ENCODE measurements at places on chromosomes 2 and 18.

DNA sequence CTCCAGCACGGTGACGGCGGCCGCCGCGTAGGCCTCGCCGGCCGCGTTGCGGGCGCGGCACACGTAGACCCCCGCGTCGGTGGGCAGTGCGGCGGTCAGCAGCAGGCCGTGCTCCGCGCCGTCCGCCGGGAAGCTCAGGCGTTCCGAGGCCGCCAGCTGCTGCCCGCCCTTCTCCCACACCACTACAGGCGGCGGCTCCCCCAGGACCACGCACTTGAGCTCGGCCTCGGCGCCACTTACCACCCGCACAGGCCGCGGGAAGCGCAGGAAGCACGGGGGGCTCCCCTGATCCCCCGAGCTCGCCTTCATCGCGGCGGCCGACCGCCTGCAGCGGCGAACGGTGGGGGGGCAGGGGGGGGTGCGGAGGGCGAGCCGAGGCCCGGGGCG lies 422 bp downstream of the OBSL1 start:
- peaks cover 14% of the 10 kb centered on the region for H3K36me3 ChIP-seq
- peaks cover 5% of the 10 kb centered on the region for H3K27me3 ChIP-seq
- DNase-seq = no peak

GRCh38 chr2:31319406-31320175 lies 85.6 kb downstream of the EHD3 start:
- H3K27ac ChIP-seq = no peak overlapping the region
- H3K36me3 ChIP-seq = no peaks in the 10 kb centered on the region
- DNase-seq = no peak
- peaks cover 4% of the 10 kb centered on the region for H3K4me1 ChIP-seq

DNA sequence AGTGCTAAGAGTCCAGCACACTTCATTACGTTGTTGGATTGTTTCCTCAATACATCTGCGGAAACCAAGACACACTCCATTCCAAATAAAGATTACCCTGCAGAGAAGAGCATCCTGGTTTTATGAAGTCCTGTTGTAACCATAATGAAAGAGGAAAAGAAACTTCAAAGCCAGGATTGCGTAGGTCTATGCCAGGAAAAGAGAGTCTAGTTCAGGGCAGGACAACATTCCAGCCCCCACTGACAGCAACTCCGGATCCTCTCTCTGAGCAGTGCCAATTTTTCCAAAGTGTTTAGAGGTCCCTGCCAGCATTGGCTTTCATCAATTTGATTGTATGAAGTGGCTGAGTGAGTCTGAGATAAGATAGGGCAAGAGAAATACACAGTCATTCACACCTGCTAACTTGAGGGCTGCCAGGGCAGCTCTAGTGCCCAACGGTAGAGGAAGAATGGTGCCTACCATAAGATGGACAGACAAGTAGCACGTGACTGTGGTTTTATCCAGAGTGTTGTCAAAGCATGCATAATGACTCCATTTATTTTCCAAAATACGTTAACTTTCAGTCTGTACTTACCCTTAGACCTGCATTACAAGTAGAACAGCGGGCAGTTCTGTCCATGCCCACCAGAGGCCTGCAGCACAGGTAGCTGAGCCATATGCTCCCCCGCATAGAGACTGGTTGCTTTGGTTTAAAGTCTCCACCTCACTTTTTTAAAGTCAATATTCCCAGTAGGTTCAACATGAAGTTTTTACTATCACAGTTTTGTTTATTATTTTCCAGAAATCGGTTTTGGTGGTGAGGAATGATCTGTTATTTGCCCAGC lies 23.7 kb downstream of the PIEZO2 start:
- no peak overlapping the region for H3K27ac ChIP-seq
- no peak for DNase-seq
- H3K4me1 ChIP-seq = no peaks in the 10 kb centered on the region
- no peak overlapping the region for H3K4me3 ChIP-seq

DNA sequence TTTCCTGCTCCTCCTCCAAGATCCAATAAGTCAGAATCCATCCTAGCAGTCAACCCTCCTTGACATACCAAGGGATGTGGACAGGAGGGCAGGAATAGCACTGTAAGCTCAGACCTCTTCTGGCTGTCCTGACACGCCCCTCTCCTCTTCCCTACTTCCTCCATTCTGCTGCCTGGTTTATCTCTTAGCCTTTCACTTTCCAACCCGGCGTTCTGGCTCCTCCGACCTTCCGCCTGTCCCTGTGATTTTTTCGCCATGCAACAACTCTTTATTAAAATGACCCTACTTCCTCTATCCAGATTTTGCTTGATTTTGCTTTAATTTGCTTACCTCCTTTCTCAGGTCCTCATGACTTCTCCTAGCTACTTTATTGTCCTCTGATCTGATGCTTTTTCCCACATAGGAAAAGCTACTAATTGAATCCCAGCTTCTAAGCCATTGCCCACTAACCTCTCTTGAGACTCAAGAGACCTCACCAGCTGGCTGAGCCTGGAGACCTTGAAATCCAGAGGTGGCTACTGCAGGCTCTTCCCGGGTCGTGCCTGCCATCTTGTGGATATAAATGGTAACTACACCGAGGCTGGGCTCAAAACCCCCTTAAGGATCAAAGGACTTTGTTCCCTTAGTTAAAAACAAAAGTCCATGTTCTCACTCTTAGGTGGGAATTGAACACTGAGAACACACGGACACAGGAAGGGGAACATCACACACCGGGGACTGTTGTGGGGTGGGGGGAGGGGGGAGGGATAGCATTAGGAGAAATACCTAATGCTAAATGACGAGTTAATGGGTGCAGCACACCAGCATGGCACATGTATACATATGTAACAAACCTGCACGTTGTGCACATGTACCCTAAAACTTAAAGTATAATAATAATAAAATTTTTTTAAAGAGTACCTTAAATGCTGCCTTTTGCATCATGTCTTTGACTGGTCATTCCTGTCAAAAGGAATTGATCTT lies 139.4 kb downstream of the AKAIN1 start:
- no peak overlapping the region for H3K4me3 ChIP-seq
- no peaks in the 10 kb centered on the region for H3K36me3 ChIP-seq
- peaks cover 19% of the 10 kb centered on the region for H3K27me3 ChIP-seq
- peak; percentile 53 for DNase-seq
- H3K27ac ChIP-seq = no peak overlapping the region

GRCh38 chr2:97267411-97268074 lies 154.6 kb downstream of the ANKRD36 start:
- H3K36me3 ChIP-seq = peaks cover 9% of the 10 kb centered on the region
- no peaks in the 10 kb centered on the region for H3K4me1 ChIP-seq
- H3K27ac ChIP-seq = no peak overlapping the region
- H3K27me3 ChIP-seq = no peaks in the 10 kb centered on the region

GRCh38 chr2:239745386-239746227 lies 279.5 kb downstream of the NDUFA10 start:
- H3K27ac ChIP-seq = no peak overlapping the region
- H3K4me1 ChIP-seq = peaks cover 8% of the 10 kb centered on the region
- H3K36me3 ChIP-seq = no peaks in the 10 kb centered on the region

DNA sequence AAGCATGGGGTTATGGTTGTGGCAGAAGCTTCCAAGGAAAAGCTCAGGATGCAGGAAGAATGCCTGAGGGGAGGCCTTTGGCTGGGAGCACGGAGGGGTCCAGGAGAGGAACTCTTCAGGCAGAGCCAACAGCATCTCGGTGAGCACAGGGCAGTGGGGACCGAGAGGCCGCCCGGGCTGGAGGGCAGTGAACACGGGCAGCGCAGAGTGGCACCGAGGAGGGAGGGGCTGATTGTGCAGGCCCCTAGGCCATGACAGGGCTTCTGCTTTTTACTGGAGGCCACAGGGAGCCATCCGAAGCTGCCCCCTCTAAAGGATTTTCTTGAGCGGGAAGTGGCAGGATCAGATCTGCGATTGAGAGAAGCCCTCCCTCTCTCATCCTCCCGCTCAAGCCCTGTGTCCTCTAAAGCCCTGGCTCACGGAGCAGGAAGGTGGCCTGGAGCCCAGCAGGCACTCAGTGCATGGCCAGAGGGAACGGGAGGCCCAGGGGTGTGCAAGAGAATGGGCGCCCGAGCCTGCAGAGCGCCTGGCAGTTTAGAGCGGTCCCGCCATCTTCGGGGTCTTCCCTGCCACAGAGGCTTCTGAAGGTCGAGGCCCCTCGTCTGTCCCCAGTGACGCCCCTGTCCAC lies 110.0 kb upstream of the STON1 start:
- no peak overlapping the region for H3K4me3 ChIP-seq
- no peak for DNase-seq
- H3K36me3 ChIP-seq = no peaks in the 10 kb centered on the region
- H3K27ac ChIP-seq = no peak overlapping the region
- H3K27me3 ChIP-seq = peaks cover 8% of the 10 kb centered on the region

- H3K4me3 ChIP-seq = no peak overlapping the region
- H3K36me3 ChIP-seq = no peaks in the 10 kb centered on the region
- no peaks in the 10 kb centered on the region for H3K27me3 ChIP-seq
- no peaks in the 10 kb centered on the region for H3K4me1 ChIP-seq
- H3K27ac ChIP-seq = no peak overlapping the region
These were observed 215.6 kb upstream of the PID1 start for GRCh38 chr2:229486673-229487072.

DNA sequence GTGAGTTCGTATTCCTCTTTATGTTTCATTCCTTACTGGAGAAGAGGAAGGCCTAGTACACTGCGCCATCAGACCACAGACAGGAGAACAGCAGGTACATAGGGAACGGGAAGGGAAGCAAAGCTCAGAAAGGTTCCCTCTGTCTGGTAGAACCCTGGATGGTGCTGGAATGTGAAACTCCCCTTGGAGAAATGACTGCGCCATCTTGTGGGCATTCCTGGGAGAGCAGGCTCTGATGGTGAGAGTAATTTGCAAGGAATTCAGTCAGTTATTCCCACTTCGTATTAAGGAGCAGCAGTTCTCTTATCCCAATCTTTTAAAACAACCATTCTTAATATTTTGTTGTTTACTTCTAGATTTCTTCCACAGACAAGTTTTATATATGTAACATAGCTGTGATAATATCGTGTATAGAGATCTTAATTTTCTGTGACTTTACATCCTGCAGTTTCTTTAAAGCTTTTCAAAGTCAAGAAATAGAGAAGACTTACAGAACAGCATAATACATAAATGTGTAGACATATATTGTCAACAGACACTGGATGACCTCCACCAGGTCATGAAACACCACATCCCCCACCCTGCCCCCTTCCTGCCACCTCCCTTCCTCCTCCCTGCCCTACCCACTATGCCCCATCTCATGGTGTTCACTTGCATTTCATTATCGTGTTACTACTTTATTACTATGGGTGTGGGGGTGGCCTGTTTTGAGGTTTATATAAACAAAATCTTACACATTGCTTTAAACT lies 83.9 kb downstream of the ARHGEF4 start:
- H3K4me3 ChIP-seq = no peak overlapping the region
- H3K36me3 ChIP-seq = no peaks in the 10 kb centered on the region
- peaks cover 13% of the 10 kb centered on the region for H3K27me3 ChIP-seq
- peak; percentile 75 for DNase-seq
- H3K27ac ChIP-seq = no peak overlapping the region

DNA sequence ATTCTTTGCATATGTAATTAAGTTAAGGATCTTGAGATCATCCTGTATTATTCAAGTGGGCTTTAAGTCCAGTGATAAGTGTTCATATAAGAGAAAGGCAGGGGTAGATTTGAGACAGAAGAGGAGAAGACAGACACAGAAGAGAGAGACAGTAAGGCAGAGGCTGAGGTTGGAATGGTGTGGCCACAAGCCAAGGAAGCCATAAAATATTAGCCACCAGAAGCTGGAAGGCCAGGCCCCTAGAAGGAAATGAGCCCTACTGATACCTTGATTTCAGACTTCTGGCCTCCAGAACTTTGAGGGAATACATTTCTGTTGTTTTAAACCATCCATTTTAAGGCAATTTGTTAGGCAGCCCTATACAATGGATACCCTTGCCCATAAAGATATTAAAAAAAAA lies 66.9 kb upstream of the DLX2 start:
- H3K4me1 ChIP-seq = peaks cover 5% of the 10 kb centered on the region
- H3K27ac ChIP-seq = no peak overlapping the region
- H3K36me3 ChIP-seq = no peaks in the 10 kb centered on the region
- DNase-seq = no peak
- no peak overlapping the region for H3K4me3 ChIP-seq
- peaks cover 38% of the 10 kb centered on the region for H3K27me3 ChIP-seq

DNA sequence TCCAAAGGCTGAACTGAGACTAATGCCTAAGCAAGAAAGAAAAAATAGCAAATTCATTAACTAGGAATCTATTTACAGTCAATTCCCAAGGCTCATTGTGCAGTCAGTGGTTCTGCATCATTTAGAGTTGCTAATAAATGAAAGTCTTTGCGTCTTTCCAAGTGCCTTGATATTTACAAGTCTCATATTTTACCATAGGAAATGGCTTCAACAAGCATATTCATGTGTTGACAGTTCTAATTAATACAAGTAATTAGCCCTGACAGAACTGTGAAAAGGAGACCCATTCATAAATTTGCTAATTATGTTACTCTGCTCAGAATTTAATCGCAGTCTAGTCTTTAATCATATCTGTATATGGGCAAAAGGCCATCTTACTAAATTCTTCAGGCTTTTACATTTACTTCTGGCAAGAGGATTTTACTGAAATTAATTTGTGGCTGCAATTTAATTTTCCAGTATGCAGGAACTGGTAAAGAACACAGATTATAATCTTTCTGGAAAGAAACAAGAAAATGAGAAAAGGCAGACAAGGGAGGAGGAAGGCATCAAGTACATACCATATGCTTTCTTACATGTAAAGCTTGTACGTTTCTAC lies 126.4 kb downstream of the RHBDD1 start:
- H3K4me3 ChIP-seq = no peak overlapping the region
- H3K4me1 ChIP-seq = no peaks in the 10 kb centered on the region
- no peak for DNase-seq
- H3K36me3 ChIP-seq = peaks cover 7% of the 10 kb centered on the region
- H3K27me3 ChIP-seq = no peaks in the 10 kb centered on the region

DNA sequence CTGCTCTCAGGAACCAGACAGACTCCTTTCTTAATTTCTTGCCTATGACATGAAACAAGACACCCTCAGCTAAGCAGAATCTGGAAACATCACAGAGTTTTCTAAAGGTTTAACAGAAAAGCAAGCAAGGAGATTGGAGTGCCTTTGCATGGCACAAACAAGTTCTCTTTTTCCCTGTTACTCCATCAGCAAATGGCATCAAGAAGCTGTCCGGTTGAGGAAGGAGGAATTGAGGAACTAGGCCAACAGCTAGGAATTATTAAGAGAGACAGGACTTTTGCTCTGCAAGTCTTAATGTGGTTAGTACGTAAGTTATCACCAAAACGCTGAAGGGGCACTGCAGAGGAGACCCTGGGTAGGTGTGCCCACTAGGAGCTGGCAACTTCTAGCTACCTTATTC lies 53.2 kb downstream of the NEB start:
- no peak overlapping the region for H3K27ac ChIP-seq
- no peaks in the 10 kb centered on the region for H3K36me3 ChIP-seq
- no peak for DNase-seq
- H3K27me3 ChIP-seq = no peaks in the 10 kb centered on the region

- peaks cover 54% of the 10 kb centered on the region for H3K27me3 ChIP-seq
- peak overlapping the region; percentile 51 for H3K27ac ChIP-seq
- no peaks in the 10 kb centered on the region for H3K36me3 ChIP-seq
- H3K4me1 ChIP-seq = peaks cover 3% of the 10 kb centered on the region
- H3K4me3 ChIP-seq = peak overlapping the region; percentile 48
- no peak for DNase-seq
These were observed 483 bp upstream of the FHL2 start for GRCh38 chr2:105399207-105399861.
